Activated CD4-positive, CD25-positive, alpha-beta regulatory T cell treated with anti-CD3 and anti-CD28 coated beads, Interleukin-2, amount 50 U/mL, for 72 hours (primary cell): ENCODE measurements at places on chromosomes 2 and 18.

- DNase-seq, result no peak
Observed at GRCh38 chr2:234954551-234954992, 2.8 kb downstream of the SH3BP4 start.

DNA sequence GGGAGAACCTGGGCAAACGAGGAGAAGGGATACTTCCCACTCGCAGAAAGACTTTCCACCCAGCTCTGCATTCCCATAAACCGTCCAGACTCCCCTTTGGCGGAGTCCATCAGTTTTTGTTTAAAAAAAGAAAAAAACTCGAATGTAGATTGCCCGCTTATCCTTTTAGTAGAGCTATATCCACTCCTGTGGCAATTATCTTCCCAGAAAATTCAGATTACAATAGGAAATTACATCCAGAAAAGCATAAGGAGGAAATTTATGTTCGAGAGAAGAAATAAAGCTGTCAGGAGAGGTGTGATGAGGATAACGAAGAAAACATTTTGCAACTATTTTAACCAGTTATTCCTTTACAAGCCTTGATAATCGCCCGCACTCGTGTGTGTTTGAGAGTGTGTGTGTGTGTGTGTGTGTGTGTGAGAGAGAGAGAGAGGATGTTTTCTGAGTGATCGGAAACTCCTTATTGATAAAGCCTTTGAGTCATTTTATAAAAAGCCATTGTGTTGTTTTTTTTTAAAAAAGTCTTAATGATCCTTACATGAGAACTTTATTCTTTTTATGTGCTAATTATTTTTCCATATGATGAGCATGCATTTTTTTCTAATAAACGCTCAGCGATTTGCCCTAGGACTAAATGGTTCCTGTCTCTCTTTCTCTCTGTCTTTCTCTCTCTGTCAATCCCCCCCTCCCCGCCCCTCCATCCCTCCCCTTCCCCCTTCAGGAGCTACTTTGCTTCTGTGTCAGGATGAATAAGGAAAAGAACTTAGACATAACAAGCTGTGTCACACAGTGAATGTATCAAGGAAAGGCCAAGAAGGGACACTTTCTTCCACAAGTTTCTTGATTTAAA is 1.1 kb upstream of the PPP3R1 start:
- DNase-seq, result no peak

DNA sequence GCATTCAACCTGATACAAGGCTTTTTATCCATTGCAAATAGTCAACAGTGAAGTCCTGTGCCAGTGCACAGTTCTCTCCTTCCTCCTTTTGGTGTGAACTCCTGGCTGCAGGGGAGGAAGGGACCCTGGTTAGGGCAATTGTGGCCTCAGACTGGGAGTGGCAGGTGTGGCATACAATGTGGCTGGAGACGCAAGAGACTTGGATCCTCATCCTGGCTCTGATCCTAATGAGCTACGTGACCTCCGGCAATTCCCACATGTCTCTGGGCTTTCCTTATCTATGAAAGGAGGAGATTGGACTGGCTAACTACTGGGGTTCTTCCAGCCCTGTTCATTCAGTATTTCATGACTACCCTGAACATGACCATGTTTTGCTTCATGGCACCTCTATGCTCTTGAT is 10.5 kb upstream of the IL1A start:
- DNase-seq, result no peak

DNA sequence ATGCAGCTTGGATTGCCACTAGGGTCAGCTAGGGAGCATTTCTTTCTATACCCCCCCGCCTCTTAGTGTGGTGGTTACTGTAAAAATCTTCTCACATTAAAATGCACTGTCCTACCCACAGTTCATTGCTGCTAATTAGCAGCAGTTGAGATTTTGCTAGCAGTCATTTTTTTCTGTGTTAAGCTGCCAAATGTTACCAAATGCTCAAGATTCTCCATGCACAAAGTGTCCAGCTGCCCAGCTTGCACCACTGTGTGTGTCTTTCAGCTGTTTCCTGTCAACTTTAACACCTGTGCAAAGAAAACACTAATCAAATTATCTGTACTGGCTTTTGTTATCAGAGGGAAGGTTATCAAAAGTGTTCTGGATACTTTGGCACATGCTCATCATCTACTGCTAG is 679.3 kb downstream of the NR4A2 start:
- no peak for DNase-seq

DNA sequence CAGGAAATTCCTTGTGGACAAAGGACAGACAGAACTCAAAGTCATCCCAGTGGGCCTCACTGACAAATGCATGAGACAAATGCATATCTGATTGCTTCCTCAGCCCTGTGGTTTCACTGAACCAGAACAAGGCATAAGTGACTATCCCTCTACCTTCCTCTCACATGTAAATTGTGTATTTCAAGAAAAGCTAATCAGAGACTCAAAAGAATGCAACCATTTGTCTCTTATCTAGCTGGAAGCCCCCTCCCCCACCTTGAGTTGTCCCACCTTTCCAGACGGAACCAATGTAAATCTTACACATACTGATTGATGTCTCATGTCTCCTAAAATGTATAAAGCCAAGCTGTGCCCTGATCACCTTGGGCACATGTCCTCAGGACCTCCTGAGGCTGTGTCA is 102.0 kb upstream of the TMEM200C start:
- no peak for DNase-seq

DNA sequence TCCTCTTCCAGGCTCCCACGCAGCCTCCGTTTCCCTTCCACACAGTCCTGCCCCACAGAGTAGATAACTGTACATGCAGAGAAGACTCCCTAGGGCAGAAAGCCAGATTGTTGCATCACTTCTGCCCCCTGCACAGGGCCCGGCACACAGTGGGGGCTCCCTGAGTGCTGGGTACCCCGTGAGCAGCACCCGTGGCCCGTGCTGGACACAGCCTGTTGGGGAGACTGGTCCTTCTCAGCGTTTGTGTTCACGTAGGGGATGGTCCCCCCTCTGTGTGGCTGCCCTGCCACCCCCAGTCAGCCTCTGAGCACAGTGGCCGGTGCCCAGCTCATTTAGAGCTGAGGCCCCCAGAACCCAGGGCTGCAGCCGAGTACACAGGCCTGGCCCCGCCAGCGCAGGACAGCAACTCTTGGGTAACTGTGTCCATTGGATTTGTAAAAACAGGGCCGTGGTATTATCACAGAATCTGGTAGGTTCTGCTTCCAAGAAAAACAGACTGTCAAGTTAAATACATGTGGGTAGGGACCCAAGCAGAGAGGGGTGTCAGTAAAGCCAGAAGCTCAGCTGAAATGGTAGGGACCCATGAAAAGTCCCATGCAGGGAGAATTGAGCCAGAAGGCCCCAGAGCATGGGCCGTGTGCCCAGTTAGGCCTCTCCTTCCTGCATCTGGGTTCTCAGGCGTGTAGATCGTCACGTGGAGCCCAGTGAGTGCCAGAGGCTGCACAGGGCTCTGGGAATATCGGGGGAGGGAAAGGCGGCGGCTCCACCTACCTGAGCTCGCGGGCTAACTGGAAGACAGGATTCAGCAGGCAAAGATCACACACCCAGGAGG is 257.3 kb downstream of the ATAD2B start:
- no peak for DNase-seq

DNA sequence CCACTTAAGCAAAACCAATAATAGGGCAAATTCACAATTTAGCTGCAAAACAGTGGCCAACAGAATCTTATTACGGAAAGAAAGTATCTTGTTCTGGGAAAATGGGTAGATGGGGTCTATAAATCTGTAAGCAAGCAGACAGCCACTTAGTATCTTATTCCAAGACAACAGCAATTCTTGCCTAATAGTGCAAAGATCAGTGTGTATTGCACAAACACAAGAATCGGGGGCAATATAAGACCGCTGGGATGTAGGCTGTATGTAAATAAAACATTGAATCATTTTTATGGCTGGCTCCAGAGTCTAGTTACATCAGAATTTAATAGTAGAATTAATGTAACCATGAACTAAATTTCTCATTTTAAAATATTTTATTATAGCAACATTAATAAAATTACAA is 85.6 kb downstream of the FBXO15 start:
- no peak for DNase-seq

GRCh38 chr2:134202371-134202770 is 51.5 kb upstream of the MGAT5 start:
- no peak for DNase-seq

- no peak for DNase-seq
Observed at GRCh38 chr2:49032126-49032525, 122.2 kb downstream of the FSHR start.

DNA sequence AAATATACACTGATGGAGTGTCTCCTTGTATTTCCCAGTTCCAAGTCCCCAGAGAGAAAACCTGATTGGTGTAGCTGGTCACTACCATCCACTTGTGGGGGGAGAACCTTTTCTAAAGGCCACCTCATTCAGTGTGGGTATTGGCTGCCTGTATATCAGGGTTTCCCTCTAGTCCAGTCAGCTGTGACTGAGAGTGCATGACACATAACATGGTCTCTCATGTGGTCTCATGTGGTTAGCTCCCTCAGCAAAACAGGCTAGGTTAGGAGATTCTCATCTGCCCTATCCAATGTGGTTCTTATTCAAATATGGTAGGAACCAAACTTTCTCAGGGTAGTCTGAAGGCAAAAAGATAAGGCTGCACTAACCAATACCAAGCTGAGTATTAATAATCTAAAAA is 4.1 kb upstream of the GORASP2 start:
- DNase-seq, result no peak

GRCh38 chr2:218865999-218866398 is 6.4 kb downstream of the WNT6 start:
- DNase-seq, result no peak

- no peak for DNase-seq
Observed at GRCh38 chr18:63292831-63293683, 26.5 kb downstream of the BCL2 start.

GRCh38 chr2:217953531-217953932 is 49.3 kb downstream of the TNS1 start:
- DNase-seq, result no peak

- no peak for DNase-seq
Observed at GRCh38 chr2:237264480-237265219, 149.3 kb downstream of the COL6A3 start.
